ENCODE measurements at places on chromosomes 2 and 18.

DNA sequence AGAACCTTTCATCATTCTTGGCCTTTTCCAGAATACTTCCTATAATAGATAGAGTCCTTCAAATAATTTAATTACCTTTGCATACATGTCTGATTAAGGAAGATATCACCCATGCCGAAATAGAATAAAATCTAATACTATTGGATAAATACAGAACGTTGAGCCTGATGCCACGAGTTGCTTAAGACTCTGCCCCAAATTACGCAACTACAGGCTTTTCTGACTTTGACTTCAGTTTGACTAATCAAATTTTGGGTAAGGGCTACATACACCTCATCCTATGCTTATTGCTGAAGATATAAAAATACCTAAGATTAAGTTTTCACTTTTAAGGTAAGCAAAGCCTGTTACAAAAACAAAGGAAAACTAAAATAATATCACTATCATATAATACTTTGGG, 1065.1 kb upstream of the NRXN1 start:
- DNase-seq: no peak

GRCh38 chr18:9757827-9758621, 49.9 kb downstream of the RAB31 start:
- no peak for DNase-seq

- DNase-seq: no peak
Observed at GRCh38 chr2:96088340-96089335, 27.7 kb downstream of the ADRA2B start.

DNA sequence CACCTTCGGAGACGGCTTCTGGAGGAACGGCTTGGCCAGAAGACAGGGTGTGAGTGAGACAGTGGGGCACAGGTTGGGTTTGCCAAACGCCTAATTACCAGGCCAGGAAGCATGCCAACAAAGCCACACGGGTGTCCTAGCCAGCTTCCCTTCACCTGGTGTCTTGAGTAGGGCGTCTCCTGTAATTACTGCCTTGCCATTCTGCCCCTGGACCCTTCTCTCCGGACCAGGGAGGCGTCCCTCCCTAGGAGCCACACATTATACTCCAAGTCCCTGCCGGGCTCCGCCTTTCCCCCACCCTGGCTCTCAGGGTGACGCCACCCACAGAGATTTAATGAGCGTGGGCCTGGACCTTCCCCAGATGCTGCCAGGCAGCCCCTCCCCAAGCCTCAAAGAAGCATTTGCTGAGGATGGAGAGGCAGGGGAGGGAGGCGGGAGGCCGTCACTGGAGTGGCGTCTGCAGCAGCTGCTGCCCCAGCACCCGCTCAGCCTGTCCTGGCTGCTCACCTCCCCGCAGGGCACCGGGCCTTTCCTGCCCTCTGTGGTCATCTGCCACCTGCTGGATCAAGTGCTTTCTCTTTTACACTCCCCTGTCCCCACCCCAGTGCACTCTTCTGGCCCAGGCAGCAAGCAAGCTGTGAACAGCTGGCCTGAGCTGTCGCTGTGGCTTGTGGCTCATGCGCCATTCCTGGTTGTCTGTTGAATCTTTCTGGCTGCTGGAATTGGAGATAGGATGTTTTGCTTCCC, 20.7 kb downstream of the FOSL2 start:
- no peak for DNase-seq

- DNase-seq: no peak
Observed at GRCh38 chr18:22699629-22700028, 233.5 kb upstream of the RBBP8 start.

DNA sequence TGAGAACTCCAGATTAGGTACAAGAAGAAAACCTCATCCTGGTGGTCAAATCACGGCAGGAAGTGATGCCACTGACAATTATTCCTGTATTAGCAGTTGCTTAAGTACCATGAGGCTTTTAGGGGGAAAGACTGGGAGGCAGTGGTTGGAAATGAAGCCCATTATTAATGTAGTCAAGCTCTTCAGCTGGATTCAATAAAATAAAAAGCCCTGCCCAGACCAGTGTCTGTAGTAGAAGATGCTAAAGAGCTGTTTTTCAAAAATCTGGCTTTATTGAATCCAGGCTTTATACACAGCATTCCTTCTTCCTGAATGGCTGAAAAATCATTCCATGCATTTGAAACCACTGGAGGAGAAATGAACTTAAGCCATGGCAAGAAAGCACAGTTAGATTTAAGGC, 155.2 kb downstream of the BCL2 start:
- DNase-seq: no peak

DNA sequence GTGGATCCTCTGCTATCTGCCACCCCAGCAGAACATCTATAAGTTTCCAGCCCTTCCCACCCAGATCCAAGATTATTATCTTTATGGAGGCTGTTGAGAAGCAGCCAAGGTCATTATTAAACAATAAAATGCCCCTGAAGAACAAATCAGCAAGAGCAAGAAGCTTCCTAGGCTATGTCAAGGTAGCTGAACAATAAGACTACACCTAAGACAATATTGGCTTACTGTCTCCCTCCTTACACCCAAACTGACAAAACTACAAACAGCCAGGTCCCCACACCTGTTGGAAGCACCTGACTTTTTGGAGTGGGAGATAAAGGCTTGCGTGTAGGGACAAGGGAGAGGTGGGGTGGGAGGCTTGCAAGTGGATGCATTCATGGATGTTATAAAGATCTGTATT, 128.5 kb downstream of the SPTBN1 start:
- DNase-seq: no peak

DNA sequence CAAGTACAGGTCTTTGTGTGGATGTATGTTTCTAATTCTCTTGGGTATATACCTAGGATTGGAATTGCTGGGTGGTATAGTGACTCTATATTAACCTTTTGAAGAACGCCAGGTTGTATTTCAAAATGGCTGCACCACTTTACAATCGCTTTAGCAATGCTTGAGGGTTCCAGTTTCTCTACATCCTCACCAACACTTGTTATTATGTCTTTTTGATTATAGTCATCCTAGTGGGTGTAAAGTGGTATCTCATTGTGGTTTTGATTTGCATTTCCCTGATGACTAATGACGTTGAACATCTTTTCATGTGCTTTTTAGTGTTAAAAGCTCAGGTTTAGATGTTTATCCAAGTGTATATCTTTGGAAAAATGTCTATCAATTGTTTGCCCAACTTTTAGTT, 39.5 kb downstream of the CTIF start:
- no peak for DNase-seq

GRCh38 chr18:11993264-11993916, 12.1 kb downstream of the IMPA2 start:
- no peak for DNase-seq

- no peak for DNase-seq
Observed at GRCh38 chr18:3540805-3541548, 91.0 kb downstream of the TGIF1 start.

GRCh38 chr2:127373362-127374083, 14.3 kb downstream of the MAP3K2 start:
- DNase-seq: no peak

DNA sequence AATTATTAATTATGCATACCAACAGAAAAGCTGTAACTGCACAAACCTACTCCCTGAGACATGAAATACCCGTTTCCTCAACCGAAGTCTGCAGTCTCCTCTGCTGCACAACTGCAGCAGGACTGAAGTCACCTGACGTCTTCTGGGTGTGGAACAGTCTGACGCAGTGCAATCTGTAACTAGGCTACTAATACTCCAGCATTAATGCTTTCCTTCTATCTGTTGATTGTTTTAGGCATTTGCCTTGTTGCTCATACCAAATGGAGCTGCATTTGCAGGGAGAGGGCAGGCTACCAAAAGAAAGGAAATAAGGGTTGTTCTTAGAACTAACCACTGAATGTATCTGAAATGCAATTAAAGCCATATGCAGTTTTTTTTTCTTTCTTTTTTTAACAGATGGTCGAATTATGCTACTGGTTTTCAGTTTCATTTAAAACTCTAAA, 40.1 kb downstream of the RTN4 start:
- no peak for DNase-seq

- DNase-seq: no peak
Observed at GRCh38 chr18:28127763-28128658, 48.9 kb downstream of the CDH2 start.

DNA sequence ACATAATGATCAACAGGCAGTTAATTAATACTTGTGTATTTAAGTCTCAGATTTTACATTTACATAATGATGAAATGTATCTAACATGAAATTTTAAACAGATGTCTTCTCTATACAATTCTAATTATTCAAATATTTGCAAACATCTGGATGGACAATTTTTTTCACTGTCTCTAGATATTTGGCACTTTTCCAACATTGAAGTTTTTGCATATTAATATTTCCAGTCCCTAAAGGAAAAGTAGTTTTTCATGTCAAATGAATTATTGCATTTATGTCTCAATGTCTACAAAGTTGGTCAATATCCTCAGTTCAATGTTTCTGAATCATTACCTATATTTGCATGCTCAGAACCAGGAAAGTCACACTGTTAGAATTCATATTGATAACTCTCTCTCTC, 560.9 kb upstream of the PKDCC start:
- no peak for DNase-seq

DNA sequence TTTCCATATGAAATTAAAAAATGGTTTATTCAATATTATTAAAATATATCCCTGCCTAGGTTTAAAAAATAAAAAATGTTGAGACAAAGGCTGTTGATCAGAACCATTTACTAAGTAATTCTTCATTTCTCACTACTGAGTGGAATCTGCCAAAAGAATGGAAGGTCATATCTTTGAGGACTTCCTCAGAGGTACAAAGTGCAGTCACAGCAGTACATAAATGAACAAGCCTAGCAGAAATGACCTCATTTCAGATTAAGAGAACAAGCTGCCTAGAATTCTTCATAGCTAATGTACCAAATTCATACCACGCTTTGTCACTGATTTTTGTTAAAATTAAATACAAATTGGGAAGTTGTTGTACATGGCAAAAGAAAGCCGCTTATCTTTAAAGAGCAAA, 318.9 kb upstream of the TFPI start:
- DNase-seq: no peak

- no peak for DNase-seq
Observed at GRCh38 chr2:65291216-65292105, 63.8 kb downstream of the ACTR2 start.

DNA sequence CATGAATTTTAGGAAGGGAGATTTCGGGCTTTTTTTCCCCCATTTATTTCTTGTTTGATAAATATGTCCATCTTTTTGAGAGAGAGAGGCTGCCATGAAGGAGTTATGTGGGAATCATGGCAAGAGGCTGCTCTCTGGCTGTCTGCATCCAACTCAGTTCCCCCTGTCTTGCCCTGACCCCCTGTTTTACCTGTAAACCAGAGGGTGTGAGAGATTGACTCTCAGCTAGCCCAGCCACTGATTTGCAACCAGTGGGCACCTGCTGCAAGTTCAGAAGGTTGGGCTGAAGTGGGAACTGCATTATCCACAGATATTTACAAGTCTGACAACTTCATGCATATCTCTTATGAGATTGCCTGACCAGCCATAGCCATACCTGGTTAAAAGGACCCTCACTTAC, 625.4 kb upstream of the FANCL start:
- no peak for DNase-seq

- DNase-seq: no peak
Observed at GRCh38 chr2:51960281-51960680, 928.3 kb upstream of the NRXN1 start.

GRCh38 chr18:44693030-44693784, 12.5 kb downstream of the SETBP1 start:
- no peak for DNase-seq

DNA sequence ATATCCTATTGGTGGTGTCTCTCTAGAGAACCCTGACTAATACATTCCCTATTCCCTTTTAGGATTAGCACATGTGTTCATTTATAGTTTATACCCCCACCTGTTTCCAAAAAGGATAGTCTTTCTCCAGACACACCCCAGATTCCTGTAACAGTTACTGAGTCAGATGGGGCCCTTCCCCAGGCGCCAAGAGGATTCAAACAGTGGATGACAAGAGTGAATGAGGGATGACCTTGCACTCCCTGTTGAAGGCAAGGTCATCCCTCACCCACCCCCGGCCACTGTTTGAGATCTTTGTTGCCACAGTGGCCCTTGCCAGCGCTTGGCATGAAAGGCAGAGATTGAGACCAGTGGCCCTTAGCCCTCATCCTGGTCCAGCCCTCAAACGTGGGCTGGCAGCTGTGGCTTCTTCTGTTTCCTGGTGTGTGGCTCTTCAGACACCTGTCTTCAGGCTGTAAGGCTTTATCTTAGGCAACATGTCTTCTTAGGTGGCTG, 15.3 kb upstream of the REEP1 start:
- DNase-seq: no peak

DNA sequence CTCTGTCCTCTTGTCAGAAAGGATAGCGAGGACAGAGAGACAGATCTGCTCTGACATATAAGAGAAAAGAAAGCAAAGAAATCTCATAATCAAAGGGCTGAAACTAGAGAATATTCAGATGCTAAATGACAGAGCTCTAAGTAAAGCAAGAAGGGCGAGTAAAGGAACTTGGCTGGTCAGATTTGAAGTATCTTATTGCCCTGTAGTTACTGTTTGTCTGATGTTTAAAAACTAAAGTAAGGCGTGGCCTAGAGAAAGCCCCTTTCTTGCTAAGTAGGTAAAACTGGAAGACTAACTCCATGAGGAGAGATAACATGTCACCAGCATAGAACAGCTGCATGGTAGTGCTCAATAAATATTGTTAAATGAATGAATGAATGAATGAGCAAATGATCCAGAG, 70.0 kb downstream of the CRACDL start:
- no peak for DNase-seq

- DNase-seq: no peak
Observed at GRCh38 chr18:58608216-58608615, 20.7 kb downstream of the ALPK2 start.

DNA sequence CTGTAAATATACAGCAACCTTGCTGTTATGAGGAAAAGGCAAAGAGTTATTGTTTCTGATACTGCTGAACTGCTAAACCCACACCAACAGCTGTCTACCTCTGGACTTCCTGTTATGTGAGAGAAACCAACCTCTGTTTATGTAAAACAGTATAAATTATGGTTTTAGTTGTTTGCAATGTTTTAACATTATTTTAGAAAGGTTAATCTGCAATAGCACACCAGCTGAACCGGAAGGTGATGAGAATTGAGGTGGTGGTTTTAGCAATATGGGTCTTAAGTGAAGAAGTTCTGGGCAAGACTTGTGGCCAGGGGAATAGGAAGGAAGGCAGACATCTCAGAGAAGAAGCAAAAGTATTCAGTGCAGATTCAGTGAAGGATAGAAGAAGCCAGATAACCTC, 237.8 kb downstream of the PLCL1 start:
- no peak for DNase-seq

- DNase-seq: no peak
Observed at GRCh38 chr2:237818066-237818473, 19.5 kb downstream of the RBM44 start.

DNA sequence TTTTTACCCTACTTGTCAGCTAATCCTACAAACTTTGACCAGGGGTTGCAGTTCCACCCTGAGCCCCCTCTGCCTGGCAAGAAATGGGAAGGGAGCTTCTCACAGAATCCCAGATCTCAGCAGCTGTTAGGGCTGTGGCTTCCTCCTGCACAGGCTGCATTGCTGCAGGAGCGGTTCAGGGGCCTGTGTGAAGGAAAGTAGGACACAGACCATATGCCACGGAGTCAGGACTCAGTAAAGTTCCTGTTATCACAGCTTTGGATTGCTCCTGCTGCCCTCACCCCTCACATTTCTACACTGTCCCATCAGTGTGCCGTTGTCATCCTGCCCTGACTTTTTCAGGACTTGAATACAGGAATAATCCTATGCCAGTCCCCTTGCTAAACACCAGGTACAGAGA, 62.8 kb upstream of the SP3 start:
- no peak for DNase-seq

GRCh38 chr18:48551100-48551499, 12.3 kb downstream of the CTIF start:
- no peak for DNase-seq

- no peak for DNase-seq
Observed at GRCh38 chr18:2997846-2998564, 14.9 kb downstream of the LPIN2 start.

GRCh38 chr2:110875384-110875725, 143.0 kb downstream of the ACOXL start:
- DNase-seq: no peak

Data from activated CD8-positive, alpha-beta memory T cell treated with anti-CD3 and anti-CD28 coated beads for 48 hours (primary cell).